ENCODE measurements at places on chromosomes 5 and 9. TPM values are rescaled to one million over a fixed set of nuclear protein-coding genes. Genes with fewer than 3 reads are reported as not detected.

Gene C1QTNF3
- total RNA-seq, result 5.3 TPM

Gene PCDHAC2
- 0.38 TPM for total RNA-seq

Gene ATP10B
- 0.48 TPM for total RNA-seq

Gene NMUR2
- total RNA-seq, result not detected
